Right hindlimb (tissue), 1 donor: ENCODE measurements at places on chromosomes 12 and 14.

- no peak for DNase-seq
Measured at GRCh38 chr12:10771132-10771733, 31.2 kb downstream of the TAS2R7 start.

- DNase-seq = no peak
Measured at GRCh38 chr12:90712671-90713070, 242.3 kb downstream of the CCER1 start.

DNA sequence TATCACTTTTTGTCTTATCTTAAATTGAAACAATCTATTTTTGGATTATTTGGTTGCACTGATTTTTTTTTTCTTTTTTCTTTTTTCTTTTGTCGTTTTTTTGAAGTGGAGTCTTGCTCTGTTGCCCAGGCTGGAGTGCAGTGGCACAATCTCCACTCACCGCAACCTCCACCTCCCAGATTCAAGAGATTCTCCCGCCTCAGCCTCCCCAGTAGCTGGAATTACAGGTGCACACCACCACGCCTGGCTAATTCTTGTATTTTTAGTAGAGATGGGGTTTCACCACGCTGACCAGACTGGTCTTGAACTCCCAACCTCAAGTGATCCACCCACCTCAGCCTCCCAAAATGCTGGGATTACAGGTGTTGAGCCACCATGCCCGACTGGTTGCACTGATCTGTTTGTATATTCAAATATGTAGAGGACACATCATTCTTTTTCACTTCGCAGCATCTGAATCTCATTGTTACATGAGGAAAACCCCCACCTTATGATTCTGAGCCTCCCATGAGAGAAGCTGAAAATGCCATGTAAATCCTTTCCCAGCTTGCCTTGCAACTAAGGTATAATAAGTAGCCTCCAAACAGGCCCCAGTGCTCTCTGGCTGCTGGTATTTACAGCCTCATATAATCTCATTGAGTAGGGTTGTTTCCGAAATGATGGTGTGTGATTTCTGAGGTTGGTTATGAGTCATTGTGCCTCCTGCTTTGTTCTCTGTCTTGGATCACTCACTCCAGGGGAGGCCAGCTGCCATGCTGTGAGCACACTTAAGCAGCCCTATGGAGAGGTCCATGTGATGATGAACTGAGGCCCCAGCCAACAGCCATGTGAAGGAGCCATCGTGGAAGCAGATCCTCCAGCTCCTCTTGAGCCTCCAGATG lies 5.2 kb upstream of the HSP90B1 start:
- DNase-seq = no peak

- no peak for DNase-seq
Measured at GRCh38 chr12:84276215-84276614, 636.4 kb downstream of the SLC6A15 start.

DNA sequence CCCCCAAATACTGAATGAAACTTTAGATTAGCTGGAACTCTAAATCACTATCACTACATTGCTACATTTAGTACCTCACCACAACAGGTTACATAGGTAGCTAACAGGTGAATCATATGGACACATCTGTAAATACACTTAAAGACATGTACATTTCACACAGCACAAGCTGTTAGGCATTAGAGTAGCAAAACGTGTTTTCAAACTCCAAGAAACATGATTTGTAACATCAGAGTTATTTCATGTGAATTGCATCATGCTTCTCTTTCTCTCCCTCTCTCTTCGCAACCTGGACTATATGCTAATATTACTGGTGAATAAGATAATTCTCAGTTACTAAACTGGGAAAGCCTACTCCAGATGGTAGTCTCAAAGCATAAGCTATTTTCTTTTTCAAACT lies 4.3 kb downstream of the SEL1L start:
- no peak for DNase-seq

- no peak for DNase-seq
Measured at GRCh38 chr14:90517076-90517841, 120.4 kb downstream of the CALM1 start.

- no peak for DNase-seq
Measured at GRCh38 chr12:90512518-90512917, 442.5 kb downstream of the CCER1 start.

- no peak for DNase-seq
Measured at GRCh38 chr12:13026286-13026685, 17.9 kb upstream of the FAM234B start.

DNA sequence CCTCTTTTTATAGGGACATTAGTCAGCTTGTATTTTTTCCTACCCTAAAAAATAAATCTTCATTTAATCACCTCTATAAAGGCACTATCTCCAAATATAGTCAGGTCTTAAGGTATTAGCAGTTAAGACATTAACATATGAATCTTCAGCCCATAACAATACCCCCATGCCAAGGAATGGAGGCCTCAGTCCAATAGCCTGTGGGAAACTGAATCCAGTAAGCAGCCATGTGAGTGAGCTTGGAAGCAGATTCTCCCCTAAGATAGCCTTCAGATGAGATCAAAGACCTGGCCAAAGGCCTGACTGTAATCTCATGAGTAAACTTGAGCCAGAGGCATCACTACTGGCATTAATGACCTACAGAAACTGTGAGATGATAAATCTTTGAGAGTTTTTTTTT lies 232.1 kb upstream of the SYT10 start:
- no peak for DNase-seq

DNA sequence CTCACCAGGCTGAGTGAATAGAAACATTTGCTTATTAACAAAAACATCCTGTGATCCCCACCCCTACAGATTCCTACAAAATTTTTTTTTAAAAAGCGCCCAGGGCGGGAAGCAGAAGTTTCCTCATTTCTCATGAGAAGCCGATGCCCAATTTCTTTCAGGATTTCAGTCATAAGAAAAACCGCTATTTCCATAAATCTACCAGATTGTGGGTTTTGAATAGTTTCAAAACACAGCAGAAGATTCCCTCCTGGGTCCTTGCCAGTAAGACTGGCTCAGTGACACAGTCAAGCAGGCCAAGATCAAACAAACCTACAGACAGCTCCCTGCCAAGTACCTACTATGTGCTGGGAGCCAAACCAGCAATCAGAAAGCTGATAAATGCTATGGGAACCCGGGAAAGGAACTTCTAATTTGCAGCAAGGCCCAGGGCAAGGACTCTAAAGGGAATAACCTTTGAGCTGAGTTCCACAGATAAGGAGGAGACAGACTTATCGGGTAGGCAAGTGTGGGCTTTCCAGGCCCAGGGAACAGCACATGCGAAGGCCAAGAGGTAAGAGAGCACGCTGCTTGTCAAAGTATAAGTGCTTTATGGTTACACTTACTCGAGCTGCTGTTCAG lies 68.7 kb downstream of the CCDC88C start:
- no peak for DNase-seq

- no peak for DNase-seq
Measured at GRCh38 chr12:3523728-3524127, 32.7 kb downstream of the PRMT8 start.
